Mammary epithelial cell (primary cell): ENCODE measurements at places on chromosomes 12 and 14. TPM values are rescaled to one million over a fixed set of nuclear protein-coding genes. Genes with fewer than 3 reads are reported as not detected.

- no peak for DNase-seq
These were observed 12.4 kb downstream of the TBC1D30 start for GRCh38 chr12:64836856-64837255.

DNA sequence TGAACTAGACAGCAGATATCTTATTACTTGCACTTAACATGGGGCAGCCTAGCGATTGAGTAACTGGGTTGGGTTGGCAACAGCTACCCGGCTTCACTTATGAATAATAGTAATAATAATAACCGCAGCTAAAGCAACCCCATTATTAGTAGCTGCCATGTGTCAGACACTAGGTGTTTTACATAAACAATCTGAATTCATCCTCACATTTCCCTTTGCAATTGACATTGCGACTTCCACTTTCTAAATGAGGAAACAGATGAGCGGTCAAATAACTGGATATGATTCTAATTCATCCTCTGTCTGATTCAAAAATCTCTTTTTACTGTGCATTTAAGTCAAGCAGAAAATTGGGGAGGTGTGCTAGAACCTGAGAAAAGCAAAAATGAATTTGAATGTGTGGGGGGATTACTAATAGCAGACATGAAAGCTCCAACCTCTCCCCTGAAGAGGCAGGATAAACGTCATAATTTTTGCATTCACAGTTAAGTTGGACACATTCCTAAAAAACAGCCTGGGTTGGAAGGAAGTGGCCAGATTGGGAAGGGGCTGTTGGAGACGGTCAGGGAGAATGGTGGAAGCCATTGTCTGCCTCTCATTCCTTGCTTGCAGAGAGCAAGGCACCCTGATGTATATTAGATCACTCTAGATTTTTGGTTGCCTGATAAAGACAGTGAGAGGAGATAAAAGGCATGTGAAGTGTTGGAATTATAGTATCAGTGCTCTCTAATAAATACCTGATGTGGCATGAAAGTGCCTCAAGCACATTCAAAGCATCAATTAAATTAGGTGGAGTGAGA lies 13.1 kb downstream of the EMP1 start:
- no peak for DNase-seq

GRCh38 chr14:34258318-34258717 lies 203.7 kb downstream of the SPTSSA start:
- peak; percentile 77 for DNase-seq

GRCh38 chr14:29353513-29353912 lies 574.1 kb downstream of the PRKD1 start:
- DNase-seq, result no peak

Gene KRT72
- total RNA-seq, result not detected
